Activated CD4-positive, alpha-beta memory T cell treated with anti-CD3 and anti-CD28 coated beads for 36 hours (primary cell): ENCODE measurements at places on chromosomes 11 and 22. TPM values are rescaled to one million over a fixed set of nuclear protein-coding genes. Genes with fewer than 3 reads are reported as not detected.

The OR5M11 gene
- total RNA-seq: not detected

The GPHA2 gene
- total RNA-seq: 0.46 TPM

- H3K27me3 ChIP-seq: no peaks in the 10 kb centered on the region
- no peak overlapping the region for H3K4me3 ChIP-seq
- no peaks in the 10 kb centered on the region for H3K4me1 ChIP-seq
- no peak overlapping the region for H3K27ac ChIP-seq
- no peak for DNase-seq
- no peaks in the 10 kb centered on the region for H3K36me3 ChIP-seq
These were observed 129.9 kb downstream of the NAV2 start for GRCh38 chr11:19842505-19842904.

DNA sequence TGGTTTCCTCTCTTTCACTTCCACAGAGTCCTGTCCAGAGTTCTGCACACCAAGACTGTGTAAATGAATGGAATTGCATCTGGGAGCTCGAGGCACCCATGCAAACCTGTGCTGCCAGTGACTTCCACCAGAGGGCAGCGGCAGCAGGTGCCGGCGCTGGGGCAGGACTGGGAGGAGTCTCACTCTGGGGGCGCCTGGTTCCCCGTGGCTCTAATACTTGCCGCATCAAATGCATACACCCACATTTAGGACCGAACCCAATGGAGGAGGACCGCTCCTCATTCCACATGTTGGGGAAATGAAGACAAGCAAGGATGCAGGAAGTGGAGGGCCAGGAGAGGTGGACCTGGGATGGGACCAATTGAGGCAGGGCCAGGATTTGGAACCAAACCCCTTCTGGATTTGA is 1.1 kb upstream of the CD6 start:
- peak overlapping the region; percentile 99 for H3K27ac ChIP-seq
- DNase-seq: peak; percentile 89
- H3K36me3 ChIP-seq: peaks cover 35% of the 10 kb centered on the region
- H3K27me3 ChIP-seq: no peaks in the 10 kb centered on the region
- H3K4me3 ChIP-seq: peak overlapping the region; percentile 95
- H3K4me1 ChIP-seq: peaks cover 15% of the 10 kb centered on the region

- no peaks in the 10 kb centered on the region for H3K36me3 ChIP-seq
- DNase-seq: no peak
- H3K27me3 ChIP-seq: peaks cover 3% of the 10 kb centered on the region
- no peak overlapping the region for H3K27ac ChIP-seq
- no peaks in the 10 kb centered on the region for H3K4me1 ChIP-seq
These were observed 40.0 kb upstream of the SEPTIN5 start for GRCh38 chr22:19674129-19674928.

DNA sequence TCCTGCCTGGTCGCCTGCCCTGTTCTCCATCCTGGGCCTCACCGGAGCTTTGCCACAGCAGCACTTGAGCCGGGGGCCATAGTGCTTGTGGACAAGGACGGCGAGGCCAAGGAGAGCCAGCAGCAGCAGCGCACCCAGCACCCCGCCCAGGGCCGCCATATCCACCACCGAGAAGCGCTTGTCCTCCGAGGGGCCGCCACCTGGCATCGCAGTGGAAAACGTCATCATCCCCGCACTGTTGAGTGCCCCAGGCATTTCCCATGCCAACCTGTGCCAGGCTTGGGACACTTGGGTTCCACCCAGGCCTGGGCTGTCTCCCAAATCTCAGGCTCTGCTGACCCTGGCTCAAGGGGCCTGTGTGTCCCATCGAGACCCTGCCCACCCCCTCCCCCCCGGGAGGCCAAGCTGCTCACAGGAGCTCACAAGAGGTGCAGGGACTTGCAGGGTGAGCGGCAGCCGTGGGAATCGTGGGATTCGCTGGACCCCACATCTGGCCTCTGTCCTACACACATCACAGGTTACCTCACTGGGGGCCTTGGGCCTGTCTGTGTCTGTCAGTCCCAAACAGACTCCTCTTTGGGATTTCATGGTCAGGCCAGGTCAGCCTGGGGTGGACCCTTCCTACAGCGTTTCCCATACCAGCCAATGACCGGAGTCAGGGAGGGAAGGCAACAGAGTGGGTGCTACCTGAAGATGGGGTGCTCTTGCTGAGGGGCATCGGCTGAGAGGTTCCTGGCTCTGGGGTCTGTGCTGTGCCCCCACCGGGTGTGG is 2.3 kb upstream of the IRF7 start:
- H3K27ac ChIP-seq: no peak overlapping the region
- no peak overlapping the region for H3K4me3 ChIP-seq
- no peaks in the 10 kb centered on the region for H3K27me3 ChIP-seq
- peaks cover 17% of the 10 kb centered on the region for H3K36me3 ChIP-seq
- no peak for DNase-seq

GRCh38 chr22:44994399-44995104 is 15.3 kb downstream of the PHF21B start:
- H3K36me3 ChIP-seq: no peaks in the 10 kb centered on the region
- peaks cover 12% of the 10 kb centered on the region for H3K27me3 ChIP-seq
- H3K4me1 ChIP-seq: no peaks in the 10 kb centered on the region
- DNase-seq: no peak
- no peak overlapping the region for H3K4me3 ChIP-seq
- H3K27ac ChIP-seq: no peak overlapping the region

DNA sequence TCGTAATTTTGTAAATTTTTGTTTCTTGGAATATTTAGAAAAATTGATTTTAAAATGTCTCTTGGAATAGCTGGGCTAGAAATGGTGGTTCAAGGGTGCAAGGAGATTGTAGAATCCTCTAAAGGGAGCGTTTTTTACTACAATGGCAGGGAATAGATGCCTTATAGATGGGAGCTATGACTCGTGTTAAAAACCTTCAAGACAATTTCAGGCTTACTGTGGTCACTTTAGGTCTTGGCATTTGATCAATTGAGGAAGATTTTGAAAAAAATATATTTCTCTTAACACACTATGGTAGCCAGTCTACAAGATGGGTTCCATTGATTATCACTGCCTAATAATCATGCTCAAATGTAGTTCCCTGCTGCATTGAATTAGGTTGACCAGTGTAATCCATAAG is 25.0 kb downstream of the METTL15 start:
- H3K4me3 ChIP-seq: no peak overlapping the region
- no peak overlapping the region for H3K27ac ChIP-seq
- no peaks in the 10 kb centered on the region for H3K27me3 ChIP-seq
- no peaks in the 10 kb centered on the region for H3K4me1 ChIP-seq
- no peak for DNase-seq
